ENCODE measurements at places on chromosomes 7 and 10.

- no peak for DNase-seq
Measured at GRCh38 chr10:24446739-24447138, 237.8 kb downstream of the KIAA1217 start.

GRCh38 chr10:102962267-102962666 is 44.2 kb downstream of the CNNM2 start:
- DNase-seq: no peak

DNA sequence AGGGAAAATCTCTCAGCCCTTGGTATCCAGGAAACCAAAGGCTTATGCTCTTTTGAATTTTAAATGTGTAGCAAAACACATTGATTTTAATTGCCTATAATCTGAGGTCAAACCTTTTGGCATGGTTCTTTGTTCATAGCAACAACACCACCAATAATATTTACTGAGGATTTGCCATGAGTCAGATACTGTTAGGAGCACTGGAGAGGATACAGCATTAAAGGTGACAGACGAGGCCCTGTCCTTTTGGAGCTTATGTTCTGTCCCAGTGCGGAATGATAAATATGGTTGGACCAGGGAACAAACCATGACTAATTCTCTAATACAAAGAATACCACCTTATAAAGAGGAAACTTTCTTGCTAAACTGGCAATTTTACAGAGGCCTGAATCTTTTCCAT is 176.6 kb downstream of the CTNNA3 start:
- no peak for DNase-seq

- DNase-seq: no peak
Measured at GRCh38 chr10:17234431-17234945, 6.4 kb downstream of the VIM start.

DNA sequence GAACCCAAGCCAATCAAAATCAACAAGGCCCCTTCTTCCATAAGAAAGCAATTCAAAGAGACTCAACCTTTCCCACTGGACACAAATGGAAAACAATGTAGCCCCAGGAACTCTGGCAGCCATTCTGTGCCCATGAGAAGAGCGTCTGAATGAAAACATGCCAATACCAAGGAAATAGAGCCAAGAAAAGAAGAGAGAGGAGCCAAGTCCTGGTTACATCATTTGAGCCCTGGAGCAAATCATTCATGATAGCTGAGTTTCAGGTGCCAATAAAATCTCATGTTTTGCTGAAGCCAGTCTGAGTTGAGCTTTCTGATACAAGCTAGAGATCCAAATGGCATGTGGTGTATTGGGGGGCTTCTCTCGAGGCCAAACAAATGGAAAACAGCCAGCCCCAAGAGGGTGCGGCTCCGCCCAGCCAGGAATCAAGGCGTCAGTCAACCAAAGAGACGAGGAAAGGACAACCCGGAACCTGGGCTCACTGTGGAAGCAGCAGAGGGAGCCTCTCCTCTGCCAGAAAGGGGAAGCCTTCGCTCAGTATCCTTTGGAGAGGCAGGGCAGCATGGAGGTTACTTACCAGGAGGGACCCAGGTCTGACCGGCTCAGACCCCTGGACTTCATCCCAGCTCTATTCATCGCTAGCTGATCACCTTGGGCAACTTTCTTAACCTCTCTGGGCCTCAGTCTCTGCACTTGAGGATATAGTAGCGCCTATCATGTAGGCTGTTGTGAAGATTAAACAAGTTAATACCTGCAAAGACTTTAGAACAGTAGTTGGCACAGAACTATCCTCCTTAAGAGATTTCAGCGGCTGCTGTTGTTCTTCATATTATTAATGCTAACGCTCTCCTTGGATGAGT is 61.8 kb downstream of the OAT start:
- no peak for DNase-seq

DNA sequence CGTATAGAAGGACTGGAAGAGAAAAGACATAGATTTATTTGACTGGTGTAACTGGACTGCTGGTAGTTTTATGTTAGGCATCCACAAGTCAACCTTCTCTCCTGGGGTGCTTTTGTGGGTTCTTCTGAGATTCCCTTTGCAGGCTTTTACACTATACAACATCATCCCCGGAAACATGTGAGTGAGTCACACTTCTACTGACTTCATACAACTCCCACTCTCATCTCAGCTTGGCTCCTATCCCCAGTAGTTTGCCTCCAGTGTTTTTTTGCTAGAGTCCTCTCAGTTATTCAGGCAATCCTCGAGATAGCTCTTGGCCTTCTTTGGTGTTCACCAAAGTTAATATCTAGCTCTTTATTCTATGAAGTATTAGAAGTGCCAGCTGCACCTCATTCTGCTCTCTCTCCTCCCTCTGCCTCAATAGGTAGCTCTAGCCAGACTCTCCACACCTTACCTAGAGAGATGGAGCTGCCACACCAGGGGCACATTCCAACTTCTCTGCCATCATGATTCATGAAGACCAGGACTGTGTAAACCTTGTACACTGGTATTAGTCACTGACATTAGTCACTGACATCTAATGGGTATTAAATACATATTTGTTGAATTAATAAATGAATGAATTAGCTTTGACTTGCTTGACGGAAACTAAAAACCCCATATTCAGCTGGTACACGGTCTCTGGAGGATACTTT is 281.9 kb downstream of the PPP1R3A start:
- DNase-seq: no peak

- DNase-seq: no peak
Measured at GRCh38 chr10:29553544-29554250, 81.1 kb downstream of the SVIL start.

DNA sequence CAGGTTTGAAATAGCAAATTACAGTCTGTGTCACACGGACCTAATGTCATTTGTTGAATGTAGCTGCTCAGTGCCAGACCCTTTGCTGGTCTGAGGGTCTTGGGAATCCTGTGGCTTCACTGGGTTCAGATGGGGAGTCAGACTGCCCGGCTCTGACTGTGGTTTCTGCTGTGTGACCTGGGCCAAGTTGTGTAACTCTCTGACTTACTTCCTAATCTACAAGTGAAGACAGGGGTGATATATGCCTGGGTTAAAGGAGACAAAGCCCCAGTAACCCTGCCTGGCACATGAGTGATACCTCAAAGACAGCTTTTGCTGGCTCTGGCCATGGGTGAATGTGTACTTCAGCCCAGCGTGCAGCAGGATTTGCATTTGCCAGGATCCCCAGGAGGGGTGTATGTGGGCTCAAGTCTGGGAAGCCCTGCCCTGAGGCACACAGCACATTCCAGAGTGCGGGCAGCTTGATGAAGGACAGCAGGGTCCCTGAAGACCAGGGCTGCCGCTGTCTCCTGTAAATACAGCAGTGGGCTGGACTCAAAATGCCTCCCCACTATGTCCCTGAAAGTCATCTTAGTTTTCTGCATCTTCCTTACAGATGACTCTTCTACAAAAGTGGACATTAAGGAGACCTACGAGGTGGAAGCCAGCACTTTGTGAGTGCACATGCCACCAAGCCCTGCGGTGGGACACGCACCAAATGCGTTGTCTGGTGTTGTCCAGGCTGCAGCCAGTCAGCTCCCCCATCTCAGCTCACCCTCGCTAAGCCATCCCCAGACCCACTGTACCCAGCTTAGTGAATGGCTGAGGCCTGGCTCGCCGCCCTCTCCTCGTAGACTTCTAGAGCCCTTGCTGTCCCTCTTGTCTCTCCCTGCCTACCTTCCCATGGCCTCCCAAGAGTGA is 16.4 kb downstream of the NACAD start:
- no peak for DNase-seq

DNA sequence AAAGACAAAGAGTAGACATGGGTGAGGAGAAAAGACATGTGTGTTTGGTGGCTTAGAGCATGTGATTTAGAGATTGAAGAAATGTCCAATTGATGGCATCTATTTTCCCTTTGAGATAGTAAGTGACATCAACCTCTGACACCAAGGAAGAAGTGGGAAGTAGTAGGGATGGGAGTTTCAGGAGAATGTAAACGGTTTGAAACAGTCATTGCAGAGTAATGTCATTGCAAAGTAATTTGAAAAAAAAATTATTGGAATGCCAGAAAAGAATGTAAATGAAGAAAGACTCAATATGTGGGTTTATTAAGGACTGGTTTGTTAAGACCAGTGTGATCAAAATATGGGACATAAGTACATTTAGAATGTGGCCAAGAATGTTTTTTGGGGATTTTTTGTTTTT is 26.6 kb downstream of the GNG11 start:
- DNase-seq: no peak

DNA sequence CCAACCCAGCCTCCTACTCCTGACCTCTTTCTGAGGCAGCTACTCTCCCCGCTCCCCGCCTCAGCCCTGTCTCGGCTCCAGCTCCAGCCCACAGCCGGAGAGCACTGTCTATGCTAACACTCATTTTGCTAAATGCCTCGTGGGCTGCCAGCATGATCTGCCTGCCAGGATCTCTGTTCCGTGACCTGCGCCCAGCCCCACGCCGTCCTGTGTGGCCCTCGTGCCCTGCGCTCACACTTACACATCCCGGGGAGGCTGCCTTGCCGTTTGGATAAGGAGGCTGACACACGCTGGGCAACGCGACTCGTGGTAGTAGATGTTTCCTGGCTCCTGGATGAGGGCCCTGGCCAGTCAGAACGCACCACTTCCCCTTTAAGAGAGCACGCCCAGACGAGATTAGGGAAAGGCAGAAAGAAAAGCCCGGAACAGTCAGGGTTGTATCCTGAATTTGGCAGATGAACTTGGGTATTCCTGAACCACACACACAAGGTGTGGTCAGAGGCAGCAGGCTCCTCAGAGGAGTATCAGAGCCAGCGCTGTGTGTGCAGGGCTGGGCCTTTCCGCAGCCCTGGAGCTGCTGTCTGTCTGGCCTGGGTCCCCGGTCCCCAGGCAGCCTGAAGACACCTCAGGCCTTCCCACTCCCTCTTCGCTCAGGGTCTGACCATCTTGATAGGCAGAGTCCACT is 97.7 kb upstream of the EFCAB10 start:
- peak; percentile 44 for DNase-seq

DNA sequence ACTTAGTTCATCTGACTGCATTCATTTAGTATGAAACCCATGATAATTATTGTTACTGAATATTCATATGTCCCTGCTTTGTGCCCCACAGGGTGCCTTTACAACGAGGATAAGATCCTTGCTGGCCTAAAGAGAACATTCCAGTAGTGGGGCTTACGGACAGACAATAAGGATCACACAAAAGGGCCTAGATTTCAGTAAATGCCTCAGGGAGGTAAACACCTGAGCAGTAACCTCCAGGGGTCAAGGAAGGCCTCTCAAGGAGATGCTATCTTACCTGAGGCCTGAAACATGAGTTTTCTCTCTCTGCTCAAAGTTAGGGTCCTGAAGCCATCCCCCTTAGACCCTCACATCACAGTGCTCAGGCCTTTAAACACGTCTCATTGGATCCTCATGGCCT is 228.7 kb downstream of the TCF7L2 start:
- DNase-seq: no peak

DNA sequence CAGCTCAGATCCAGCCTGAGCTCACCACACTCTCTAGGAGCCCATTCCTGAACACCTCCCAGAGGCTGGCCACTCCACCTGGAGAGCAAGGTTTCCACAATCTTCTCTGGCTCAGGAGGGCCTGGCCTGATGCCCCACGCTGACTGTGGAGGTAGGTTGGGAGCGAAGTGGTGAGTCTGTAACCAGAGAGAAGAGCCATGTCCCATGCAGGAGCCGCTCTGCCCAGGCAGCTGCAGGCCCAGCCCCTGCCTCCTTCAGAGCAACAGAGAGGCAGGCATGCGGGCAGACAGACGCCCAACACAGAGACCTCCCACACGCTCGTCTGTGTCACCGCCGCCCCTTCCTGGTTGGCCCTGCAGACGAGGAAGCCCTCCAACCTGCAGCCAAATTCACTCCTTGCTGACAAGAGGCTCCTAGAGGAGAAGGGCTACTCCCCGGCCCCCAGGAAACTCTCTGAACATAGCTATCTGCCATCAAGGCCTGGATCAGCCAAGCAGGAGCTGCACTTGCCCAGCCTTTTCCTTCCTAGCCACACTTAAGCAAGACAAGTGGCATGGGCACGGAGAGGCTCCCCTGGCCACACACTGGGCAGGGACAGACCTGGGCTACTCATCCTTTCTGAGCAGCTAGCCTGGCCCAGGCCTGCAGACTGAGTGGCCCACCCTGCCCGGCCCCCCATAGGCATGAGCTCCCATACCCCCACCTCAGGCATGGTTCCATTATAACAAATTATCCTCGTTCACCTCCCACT is 101.9 kb downstream of the GRID1 start:
- peak; percentile 17 for DNase-seq

DNA sequence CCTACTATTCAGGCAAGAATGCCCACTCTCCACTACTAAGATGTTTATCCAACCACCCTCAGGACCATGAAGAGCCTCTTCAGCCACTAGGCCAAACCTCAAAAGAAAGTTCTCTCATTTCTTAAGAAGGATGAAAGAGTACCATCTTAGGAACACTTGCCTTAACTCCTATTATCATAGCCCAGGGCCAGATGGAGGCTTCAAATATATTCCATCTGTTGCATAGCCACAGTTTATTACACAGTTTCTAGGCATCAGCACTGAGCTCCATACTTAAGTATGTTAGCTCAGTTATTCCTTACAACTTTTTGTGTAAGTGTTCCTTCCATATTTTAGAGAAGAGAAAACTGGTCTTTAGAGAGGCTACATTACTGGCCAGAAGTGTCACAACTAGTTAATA is 37.4 kb upstream of the YAE1 start:
- DNase-seq: no peak

GRCh38 chr10:19499291-19499770 is 316.9 kb upstream of the PLXDC2 start:
- no peak for DNase-seq

- DNase-seq: no peak
Measured at GRCh38 chr10:72385724-72386123, 31.0 kb upstream of the DNAJB12 start.

DNA sequence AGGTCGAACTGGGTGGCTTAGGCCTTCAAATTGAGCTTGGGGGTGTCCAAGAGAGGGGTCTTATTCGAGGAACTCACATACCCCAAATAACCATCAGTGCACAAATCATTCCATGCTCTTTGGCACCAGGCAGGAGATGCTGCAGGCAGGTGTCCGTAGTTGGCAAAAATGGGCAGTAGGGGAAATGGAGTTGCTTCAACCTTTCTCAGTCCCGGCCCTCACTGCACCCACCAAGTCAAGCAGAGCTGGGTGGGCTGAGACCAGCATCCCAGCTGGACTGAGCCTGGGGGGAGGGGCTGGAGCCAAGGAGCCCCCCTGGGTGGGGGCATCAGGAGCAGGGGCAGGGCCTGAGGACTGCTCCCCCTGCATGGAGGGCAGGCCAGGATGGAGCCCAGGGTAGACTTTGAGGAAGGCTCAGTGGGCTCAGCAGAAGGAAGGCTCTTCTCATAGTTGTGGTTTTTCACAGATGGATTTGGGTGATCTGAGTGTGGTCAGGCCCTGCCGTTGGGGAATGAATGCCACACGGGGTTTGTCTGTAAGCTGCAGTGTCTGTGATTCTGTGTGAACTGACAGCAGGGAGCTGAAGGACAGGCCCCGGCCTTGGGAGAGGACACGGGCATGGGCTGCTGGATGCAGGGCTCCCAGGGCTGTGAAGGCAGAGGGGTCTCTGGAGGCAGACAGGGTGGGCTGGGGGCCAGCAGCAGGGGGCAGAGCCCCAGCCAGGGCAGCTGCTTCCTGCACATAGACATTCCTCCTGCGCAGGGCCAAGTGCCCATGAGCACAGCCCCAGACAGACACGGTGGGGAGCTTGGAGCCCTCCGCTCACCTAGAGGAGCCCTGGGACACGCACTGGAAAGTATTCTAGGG is 144.5 kb downstream of the ADCY1 start:
- DNase-seq: no peak
